CD4-positive, alpha-beta T cell treated with Interleukin-17A for 1 hour (primary cell): ENCODE measurements at places on chromosomes 2 and 18.

DNA sequence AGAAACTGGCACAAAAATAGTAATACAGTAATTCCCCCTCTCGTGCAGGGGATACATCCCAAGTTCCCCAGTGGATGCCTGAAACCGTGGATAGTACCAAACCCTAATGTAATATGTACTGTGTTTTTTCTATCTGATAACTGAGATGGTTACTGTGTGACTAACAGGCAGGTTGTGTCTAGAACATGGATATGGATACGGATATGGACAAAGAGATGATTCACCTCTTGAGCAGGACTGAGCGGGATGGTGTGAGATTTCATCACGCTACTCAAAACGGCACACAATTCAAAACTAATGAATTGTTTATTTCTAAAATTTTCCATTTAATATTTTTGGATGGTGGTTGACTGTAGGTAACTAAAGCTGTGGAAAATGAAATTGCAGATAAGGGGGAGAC is 3.4 kb downstream of the MBD1 start:
- DNase-seq, result no peak

- no peak for DNase-seq
Measured at GRCh38 chr2:132627536-132627935, 42.5 kb downstream of the LYPD1 start.

DNA sequence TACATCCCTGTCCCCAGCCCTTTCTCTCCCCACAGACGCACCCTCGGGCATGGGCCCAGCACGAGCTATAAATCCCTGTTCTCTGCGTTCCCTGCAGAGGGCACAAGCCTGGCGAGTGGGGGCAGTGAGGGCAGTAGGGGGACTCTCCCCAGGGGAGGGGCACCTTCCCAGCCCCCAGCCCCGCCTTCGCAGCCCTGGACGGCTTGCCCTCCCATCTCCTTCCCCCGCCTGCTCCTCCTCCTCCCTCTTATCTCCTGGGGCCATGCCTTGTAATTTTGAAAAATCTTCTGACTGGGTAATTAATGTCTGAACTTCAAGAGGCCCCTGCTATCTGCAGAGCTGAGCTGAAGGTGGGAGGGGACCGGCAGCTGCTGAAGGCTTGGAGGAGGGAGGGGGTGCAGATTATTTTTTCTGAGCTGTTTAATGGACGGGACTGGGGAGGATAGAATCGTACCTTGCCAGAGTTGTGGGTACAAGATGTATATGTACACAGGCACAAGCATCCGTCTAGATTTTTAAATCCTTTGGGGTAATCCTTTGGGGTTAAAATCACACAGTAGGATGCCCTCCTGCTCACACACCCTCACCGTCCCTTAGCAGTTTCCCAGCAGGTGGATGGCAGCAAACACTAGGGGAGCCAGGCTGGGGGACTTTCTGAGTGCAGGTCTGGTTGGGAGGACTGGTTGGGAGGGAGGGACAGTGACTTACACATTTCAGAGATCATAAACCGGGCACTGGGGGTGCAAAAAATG is 121.9 kb downstream of the SMAD7 start:
- no peak for DNase-seq

- DNase-seq, result no peak
Measured at GRCh38 chr2:182241936-182242335, 184.9 kb downstream of the PDE1A start.

- DNase-seq, result no peak
Measured at GRCh38 chr2:98936353-98937351, 627 bp upstream of the CRACDL start.
